Activated naive CD8-positive, alpha-beta T cell treated with anti-CD3 and anti-CD28 coated beads, Interleukin-2, amount 50 U/mL, for 24 hours (primary cell): ENCODE measurements at places on chromosomes 16 and 17.
A peak's percentile ranks its signal among the peaks of the same experiment; 100 is the strongest.

- DNase-seq: no peak
Measured at GRCh38 chr17:57471868-57472368, 215.6 kb downstream of the MSI2 start.

DNA sequence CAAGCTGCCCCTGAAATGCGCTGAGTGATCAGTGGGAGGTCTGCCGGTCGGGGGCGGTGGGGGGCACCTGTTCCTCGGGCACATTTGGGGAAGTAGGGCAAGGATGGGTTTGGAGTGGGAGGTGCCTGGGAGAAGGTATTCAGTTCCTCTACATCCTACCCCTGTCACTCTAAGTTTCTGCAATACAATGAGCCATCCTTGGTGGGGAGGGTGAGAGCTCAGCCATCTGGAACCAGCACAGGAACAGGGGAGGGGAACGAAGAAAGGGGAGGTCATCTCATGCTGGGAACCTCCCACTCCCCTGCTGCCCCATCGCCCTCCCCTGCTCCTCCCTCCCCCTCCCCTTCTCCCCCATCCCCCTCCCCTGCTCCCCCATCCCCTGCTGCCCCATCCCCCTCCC lies 4.2 kb downstream of the DPH1 start:
- no peak for DNase-seq

DNA sequence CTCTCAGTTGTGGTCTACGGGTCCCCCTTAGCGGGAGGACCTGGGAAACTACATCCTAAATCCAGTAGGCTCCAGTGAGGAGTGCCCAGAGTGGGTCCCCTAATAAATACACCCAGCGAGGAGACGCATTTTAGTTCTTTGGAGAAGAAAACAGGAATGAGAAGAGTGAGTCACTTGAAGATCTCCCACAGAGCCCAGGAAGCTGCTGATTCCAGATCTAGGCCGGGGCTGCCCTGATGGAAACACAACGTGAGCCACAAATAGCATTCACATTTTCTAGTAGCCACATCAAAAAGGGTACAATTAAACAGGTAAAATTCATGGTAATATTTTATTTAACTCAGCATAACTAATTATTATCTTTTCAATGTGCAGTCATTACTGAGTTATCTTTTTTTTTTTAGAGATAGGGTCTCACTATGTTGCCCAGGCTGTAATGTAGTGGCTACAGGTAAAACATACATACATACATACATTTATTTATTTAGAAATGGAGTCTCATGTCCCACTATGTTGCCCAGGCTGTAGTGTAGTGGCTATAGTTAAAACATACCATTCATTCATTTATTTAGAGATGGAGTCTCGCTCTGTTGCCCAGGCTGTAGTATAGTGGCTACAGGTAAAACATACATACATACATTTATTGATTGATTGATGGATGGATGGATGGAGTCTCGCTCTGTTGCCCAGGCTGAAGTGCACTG lies 21.5 kb downstream of the FBXO31 start:
- DNase-seq: no peak

GRCh38 chr17:1484676-1485422 lies 7.6 kb downstream of the MYO1C start:
- DNase-seq: peak; percentile 50

- no peak for DNase-seq
Measured at GRCh38 chr17:28698253-28698941, 13.3 kb downstream of the PROCA1 start.

- no peak for DNase-seq
Measured at GRCh38 chr16:74825941-74826340, 51.3 kb upstream of the FA2H start.

GRCh38 chr16:82331397-82331796 lies 161.4 kb upstream of the MPHOSPH6 start:
- no peak for DNase-seq

GRCh38 chr17:57556320-57556719 lies 188.8 kb downstream of the CCDC182 start:
- no peak for DNase-seq

- no peak for DNase-seq
Measured at GRCh38 chr16:68324336-68324735, 13.5 kb downstream of the PRMT7 start.

GRCh38 chr17:81298991-81299738 lies 4.1 kb upstream of the SLC38A10 start:
- DNase-seq: no peak

GRCh38 chr17:17044846-17045561 lies 2.7 kb downstream of the MPRIP start:
- DNase-seq: no peak

DNA sequence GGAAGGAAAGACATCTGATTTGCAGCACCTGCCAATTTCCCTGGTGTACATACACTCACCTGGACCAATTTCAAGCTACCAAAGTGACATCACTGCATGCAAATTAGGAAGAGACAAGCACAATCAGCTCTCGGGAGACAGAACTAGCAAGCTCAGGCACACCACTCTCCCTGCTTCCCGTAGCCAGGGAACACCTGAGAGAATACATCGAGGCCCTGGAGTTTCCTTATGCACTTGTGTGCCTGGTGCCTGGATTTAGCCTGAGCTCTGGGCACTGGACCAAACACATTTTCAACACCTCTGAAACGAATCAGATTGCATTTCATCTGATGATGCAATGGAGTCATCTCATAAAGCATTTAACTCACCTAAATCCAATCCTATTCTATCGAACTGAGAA lies 110.5 kb downstream of the HS3ST2 start:
- DNase-seq: no peak

DNA sequence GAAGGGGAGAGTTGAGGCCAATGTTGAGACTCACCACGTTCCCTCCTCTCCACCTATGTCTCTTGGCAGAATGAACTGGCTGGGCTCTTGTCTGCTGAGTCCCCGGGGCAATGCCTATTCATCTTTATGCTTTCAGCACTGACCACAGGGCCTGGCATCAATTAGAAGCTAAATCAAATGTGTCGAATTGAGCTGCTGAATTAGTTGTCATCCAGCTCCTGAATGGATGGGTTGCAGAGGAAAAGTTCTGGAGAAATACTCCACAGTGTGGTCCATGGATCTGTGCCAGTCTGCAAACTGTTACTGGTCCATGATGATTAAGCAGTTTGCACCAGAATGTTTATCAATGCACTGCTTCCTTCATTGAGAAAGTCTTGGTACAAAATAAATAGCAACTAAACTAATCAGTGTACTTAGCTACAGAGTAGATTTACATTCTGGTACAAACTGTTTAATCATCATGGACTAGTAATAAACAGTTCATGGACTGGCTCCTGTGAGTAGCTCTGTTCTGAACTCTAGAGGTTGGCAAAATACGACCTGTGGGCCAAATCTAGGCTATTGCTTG lies 4.6 kb downstream of the CNGB1 start:
- no peak for DNase-seq

GRCh38 chr17:38797828-38798227 lies 1.5 kb downstream of the PIP4K2B start:
- DNase-seq: no peak

- no peak for DNase-seq
Measured at GRCh38 chr17:50476545-50477315, 1.9 kb upstream of the RSAD1 start.

DNA sequence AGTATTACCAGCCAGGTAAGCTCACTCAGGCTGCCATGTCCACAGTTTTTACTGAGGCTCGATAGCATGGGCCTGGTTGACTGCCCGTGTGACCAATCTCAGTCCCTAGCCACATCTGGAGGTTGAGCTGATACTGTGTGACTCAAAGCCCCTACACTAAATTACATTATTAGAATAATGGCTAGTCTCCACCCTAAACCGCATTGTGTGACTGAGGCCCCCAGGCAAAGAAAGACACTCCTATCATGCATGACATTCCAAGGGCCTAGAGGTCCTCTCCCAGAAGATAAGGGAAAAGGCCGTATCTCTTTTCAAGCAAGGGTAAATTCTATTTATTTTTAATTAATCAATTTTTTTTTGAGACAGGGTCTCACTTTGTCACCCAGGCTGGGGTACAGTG lies 505.3 kb downstream of the HAPSTR1 start:
- DNase-seq: no peak

GRCh38 chr16:88749358-88749757 lies 35.7 kb downstream of the PIEZO1 start:
- DNase-seq: no peak

GRCh38 chr16:50271148-50272041 lies 5.0 kb downstream of the ADCY7 start:
- no peak for DNase-seq

DNA sequence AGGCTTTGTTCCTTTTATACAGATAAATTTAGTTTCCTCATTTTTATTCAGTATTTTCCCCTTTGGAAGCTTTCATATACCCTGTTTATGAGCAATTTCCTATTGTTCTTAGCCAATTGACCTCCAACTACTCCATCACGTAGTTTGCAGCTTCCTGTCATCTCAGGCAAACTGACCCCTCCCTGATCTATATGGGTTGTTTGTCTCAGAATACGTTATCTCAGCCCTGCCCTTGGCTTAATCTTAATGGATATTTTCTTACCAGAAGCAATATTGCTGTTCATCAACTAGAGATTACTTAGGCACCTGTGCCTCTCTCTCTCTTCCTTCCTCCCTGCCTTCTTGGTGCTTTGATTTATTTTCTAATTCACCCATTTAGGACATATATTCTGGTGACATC lies 81.2 kb downstream of the ZNF18 start:
- DNase-seq: no peak

GRCh38 chr17:49252148-49252695 lies 21.6 kb upstream of the PHOSPHO1 start:
- DNase-seq: no peak

- no peak for DNase-seq
Measured at GRCh38 chr16:52708476-52708875, 161.5 kb upstream of the TOX3 start.

DNA sequence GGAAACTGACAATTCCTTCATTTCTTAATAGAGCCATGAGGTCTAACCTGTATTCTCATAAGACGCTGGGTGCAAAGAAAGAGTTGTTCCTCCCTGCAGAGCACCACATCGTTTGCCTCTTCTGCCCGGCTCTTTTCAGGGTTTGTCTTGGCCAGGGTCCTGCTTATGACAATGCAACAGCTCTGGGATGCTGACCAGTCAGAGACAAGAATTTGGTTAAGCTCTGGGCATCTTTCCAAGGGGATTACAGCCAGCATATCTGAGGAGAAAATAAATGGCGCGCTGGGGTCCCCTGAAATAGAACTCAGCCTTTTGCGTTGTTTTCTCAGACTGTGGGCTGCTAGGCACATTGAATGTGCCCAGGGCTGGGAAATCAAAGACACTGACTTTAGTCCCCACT lies 128.6 kb downstream of the SHISA6 start:
- DNase-seq: no peak

GRCh38 chr17:76531486-76532038 lies 5.9 kb downstream of the CYGB start:
- DNase-seq: no peak

GRCh38 chr17:55263569-55264277 lies 1.0 kb upstream of the HLF start:
- no peak for DNase-seq

DNA sequence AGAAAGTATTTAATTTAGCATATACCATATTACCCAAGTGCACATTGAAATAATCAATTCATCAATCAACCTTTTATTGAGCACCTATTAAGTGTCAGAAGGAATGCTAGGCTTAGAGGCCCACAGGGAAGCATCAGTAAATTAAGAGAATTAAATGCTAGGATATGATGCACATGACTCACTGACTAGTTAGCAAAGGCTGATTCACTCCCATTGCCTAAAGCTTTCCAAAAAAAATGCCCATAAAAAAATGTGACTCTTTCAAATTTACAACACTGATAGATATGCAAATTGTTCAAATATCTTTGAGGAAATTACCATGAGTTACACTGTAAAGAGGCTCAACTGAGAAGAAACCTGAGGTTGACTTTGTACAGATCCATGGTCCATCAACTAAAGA lies 883.3 kb downstream of the CDH11 start:
- DNase-seq: no peak

- peak; percentile 57 for DNase-seq
Measured at GRCh38 chr17:82647593-82648164, 565 bp downstream of the WDR45B start.

DNA sequence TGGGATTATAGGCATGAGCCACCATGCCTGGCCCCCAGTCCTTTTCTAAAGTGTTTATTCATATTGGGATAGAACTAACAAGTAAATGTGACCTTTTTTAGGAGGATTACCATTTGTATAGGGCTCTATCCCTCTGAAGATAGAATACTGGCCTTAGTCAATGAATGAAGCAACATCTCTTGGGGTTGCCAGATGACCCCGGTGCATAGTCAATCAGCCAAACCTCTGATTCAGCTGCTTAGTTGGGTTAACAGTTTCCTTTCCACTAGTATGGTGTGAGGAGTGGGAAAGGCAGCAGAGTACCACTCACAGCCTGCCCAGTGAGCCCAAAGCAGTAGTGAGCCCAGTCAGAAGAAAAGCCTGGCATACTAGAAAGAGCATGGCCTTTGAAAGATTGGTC lies 94.6 kb upstream of the TBX2 start:
- no peak for DNase-seq

- no peak for DNase-seq
Measured at GRCh38 chr16:47019568-47019967, 46.1 kb upstream of the DNAJA2 start.

DNA sequence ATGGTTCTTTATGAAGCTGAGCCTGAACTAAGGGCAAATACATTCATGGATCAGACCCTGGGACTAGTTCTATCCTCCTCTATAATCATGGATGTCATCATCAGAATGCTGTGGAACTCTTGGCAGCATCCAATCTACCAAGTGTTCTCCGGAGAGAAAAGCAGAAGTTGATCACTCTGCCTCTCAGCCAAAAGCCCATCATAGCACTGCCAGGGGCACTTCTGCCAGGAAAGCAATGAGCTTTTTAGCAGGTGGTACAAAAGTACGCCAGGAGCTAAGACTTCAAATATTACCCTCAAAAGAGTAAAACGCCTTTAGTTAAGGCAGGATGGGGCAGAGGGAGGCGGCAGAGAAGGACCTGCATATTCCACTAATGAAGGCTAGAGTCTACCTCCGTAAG lies 279.0 kb downstream of the SLC39A11 start:
- DNase-seq: no peak

DNA sequence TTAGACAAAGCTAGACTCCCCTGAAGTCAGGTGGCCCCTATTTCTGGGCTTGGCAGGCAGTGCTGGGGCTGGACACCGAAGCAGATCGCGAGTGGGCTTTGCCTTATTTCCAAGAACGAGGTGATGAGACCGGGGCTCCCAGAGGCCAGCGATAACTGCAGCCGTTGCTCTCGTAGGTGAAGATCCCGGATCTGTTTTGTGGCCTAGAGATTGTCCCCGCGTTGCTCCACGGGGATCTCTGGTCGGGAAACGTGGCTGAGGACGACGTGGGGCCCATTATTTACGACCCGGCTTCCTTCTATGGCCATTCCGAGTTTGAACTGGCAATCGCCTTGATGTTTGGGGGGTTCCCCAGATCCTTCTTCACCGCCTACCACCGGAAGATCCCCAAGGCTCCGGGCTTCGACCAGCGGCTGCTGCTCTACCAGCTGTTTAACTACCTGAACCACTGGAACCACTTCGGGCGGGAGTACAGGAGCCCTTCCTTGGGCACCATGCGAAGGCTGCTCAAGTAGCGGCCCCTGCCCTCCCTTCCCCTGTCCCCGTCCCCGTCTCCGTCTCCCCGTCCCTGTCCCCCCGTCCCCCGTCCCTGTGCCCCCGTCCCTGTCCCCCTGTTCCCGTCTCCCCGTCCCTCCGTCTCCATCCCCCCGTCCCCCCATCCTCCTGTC lies 1.5 kb upstream of the TBCD start:
- no peak for DNase-seq
